ENCODE measurements at places on chromosomes 1 and 21.

DNA sequence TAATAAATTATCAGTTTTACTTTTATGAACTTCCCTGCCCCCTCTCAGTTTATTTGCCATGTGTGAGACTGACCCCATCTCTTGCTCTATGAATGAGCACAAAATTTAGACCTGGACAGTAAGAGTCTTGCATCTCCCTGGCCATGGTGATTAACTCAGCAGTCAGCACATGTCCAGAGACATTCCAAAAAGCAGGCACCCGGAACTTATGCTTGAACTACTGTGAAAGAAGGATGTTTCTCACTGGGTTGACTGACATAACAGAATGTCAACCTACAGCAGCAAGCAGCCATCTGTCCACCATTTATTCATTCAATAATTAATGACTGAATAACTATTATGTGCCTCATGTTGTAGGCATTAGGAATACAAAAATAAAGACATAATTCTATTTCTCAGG is 11.3 kb upstream of the SEC16B start:
- DNase-seq: no peak

- DNase-seq: peak; percentile 61
Observed at GRCh38 chr1:220300442-220301121, 28.3 kb upstream of the RAB3GAP2 start.

DNA sequence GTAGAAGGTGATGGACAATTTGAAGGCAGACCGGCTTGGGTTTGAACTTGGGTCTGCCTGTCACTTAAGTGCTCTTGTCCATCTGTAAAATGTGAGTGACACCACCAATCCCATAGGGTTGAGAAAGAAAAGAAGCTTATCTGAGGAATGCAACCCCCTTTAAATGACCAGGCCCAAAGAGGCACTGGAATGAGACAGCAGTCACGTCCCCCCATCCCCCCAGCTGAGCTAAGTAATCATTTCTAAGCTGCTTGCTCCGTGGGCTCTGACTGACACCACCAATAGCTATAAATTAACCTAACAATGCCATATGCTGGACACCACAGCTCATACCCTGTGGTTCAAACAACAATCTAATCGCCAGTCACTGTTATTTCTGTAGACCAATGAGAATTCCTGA is 15.1 kb downstream of the LCA5L start:
- DNase-seq: no peak

- DNase-seq: no peak
Observed at GRCh38 chr1:204924013-204924759, 53.5 kb downstream of the NFASC start.

DNA sequence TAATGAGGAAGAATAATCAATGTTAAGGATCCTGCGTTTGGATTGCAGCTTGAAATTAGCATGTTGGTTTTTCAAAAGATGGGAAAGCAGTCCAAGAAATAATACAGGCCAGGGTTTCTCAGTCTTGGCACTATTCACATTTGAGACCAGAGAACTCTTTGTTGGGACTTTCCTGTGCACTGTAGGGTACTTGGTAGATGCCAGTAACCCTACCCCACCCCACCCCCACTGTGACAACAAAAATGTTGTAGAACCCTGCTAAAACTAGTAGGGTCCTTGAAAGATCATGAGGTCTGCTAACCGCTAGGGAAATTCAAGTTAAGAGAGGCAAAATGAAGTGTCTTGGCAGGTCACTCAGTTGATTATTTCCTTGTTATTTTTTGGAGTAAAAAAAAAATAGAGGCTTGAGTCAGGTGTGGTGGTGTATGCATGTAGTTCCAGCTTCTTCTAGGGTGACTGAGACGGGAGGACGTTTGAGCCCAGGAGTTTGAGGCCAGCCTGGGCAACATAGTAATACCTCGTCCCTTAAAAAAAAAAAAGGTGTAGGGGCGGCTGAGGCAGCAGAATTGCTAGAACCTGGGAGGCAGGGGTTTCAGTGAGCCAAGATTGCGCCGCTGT is 53.3 kb downstream of the SPEN start:
- no peak for DNase-seq

- no peak for DNase-seq
Observed at GRCh38 chr1:51818487-51818886, 60.0 kb downstream of the NRDC start.

GRCh38 chr1:155696524-155696923 is 7.6 kb downstream of the DAP3 start:
- no peak for DNase-seq
